ENCODE measurements at places on chromosomes 5 and 9.

DNA sequence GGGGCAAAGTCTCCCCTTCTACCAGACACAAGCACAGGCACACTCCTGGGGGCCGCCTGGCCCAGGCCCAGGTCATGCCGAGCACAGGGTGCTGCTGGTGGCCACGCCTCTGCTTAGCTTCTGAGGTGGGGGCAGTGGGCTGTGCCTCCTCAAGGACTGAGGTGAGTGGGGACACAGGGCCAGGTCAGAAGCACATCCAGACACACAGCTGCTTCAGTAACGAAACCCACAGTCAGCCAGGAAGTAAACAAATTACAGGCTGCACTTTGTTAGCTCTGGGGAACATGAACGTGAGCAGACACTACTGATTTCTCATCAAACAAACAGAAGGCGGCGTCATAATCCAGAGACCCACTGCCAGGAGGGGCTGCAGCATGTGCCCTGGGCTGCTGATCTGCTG lies 192.4 kb downstream of the HSPA4 start:
- DNase-seq, result no peak

- DNase-seq, result no peak
Measured at GRCh38 chr9:101587332-101588043, 7.3 kb downstream of the PPP3R2 start.

DNA sequence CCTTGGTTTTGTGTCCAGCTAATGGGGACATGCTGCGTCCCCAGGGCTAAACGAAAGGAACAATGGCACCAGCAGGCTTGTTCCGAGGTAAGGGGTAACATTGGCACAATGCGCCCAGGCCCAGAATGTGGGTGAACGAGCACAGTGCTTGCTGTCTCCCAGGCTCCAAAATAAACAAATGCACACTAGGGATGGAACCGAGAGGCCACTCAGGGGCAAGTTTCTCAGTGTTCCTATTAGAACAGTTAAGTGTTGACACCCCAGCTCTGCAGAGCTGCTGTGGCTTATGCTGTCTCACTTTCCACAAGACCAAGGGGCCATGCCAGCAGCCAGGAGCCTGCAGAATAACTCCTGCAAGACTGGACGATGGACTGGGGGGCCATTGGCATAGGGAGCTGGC lies 492.4 kb downstream of the GADD45G start:
- DNase-seq, result no peak

DNA sequence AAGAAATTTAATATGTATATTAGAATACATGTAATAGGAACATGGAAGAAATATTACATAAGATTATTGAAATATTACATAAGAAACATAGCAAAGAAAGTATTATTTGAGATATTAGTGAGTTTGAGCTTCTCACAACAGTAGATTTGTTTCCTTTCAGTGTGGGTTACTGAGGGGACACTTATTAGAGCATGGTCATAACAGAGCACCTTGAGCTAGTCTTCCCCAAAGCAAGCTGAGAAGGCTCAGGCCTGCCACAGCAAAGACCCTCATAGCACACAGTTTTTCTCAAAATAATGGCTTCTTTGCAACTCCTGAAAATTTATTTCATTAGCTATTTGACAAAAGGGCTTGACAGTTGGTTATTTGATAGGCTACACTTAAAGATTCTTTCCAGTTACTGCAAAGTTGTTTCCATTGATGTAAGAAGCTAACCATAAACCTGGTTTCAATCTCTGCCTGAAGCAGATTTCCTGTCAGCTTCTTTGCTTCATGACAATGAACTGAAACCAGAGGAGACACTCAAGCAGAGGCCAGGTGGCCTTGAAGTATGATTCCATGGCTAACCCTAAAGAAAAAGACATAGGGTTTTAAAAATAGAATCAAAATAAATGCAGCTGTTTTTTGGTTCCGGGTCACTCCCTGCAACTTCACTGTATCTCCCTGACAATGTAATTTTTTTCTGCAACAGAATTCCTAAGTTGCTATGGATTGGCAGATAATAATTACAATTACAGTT lies 68.6 kb downstream of the ERMP1 start:
- no peak for DNase-seq

DNA sequence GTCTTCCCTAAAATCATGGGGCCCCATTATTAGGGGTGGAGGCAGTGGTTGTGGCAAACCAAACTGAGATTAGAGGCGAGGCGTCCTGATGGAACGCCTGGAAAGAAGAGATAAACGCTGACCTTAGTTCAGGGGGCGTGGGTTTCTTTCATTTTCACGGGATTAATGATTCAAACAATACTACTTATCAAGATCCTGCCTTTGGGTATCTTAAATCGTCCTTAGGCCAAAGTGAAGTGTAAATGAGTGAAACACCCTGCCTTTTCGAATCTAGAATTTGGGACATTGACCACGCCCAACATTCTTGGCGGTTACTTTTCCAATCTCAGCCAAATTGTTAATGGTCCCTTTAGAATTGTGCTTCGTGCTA lies 1.0 kb upstream of the UBTD2 start:
- DNase-seq, result no peak

DNA sequence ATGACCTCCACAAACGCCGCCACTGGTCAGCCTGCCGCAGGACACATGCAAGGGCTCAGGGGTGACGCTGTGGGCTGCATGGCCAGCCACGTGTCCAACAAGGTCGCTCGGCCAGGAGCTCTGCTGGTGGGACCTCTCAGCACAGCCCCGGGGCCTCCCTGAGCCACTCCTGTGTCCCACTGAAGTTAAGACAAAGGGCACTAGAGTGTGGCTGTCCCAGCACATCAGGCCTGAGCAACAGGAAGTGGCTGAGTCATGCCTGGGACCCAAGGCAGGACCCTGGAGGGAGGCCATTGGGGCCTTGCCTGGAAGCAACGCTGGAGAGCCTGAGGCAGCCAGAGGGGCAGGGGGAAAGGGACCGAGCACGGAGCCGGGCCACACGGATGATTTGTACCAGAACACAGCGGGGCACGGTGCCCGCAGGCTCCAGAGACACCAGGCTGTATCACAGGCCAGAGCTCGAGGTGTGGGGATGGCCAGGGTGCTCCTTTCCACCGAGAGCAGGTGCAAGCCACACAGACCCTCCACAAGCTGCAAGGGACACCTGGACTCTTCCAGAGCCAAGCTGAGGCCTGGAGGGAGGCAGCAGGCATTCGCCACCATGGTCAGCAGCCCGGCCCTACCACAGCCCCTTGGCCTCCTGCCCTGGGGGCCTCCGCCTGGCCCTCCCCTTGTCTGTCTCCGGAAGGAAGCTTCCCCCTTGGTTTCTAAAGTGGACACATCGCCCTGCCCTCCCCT lies 6.5 kb upstream of the TMEM210 start:
- no peak for DNase-seq

GRCh38 chr5:7784683-7785380 lies 66.1 kb downstream of the CFAP90 start:
- no peak for DNase-seq

- DNase-seq, result no peak
Measured at GRCh38 chr5:71949772-71950171, 157.5 kb upstream of the MAP1B start.

DNA sequence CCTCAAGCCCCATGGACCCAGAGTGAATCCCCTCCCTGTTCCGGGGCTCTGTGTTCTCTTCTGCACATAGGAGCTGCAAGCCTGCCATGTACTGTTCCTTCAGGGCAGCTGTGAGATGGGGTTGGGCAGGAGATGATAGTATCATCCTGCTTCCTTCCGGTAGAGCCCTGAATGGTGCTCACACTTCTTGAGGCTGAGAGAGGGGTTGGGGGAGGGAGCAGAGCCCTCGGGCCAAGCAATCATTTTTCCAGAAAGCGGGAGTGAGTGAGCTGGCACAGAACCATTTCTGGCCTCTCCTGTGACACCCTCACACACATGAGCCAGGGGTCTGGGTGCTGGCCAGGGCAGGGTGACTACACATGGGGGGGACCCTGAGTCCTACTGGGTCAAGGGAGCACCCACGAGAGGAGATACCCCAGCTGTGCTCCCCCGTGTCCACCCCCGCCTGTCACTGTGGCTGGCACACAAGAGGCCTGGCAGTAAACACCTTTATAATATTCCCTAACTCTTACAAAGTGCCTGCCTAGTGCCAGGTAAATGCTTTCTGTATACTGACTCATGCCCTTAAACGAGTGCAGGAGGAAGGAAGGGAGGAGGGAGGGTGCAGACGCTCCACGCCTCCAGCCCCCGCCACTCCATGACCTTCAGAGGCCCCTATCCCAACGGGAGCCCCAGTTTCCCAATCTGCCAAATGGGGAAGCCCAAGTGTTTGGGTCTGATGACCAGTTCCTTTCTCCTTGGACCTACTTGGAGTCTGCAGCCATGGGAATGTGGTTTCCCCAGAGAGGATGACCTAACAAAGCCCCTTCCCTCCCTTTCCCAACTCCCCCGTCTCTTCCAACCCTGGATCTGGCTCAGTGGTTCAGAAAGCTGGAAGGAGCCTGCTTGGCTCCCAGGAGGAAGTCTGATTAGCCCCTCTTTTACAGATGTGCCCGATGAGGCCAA lies 15.5 kb downstream of the AKNA start:
- no peak for DNase-seq

DNA sequence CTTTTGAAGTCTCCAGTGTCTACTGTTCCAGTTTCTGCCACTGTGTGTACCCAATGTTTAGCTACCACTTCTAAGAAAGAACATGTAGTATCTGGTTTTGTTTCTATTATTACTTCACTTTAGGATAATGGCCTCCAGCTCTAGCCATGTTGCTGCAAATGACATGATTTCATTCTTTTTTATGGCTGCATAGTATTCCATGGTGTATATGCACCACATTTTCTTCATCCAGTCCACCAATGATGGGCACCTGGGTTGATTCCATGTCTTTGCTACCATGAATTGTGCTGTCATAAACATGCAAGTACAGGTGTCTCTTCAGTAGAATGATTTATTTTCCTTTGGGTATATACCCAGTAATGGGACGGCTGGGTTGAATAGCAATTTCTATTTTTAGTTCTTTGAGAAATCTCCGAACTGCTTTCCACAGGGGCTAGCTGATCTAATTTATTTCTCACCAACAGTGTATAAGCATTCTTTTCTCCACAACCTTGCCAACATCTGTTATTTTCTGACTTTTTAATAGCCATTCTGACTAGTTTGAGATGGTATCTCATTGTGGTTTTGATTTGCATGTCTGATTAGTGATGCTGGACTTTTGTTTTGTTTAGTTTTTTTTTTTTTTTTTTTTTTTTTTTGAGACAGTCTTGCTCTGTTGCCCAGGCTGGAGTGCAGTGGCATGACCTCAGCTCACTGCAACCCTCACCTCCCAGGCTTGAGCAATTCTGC lies 68.9 kb downstream of the WDR41 start:
- DNase-seq, result no peak

- DNase-seq, result no peak
Measured at GRCh38 chr5:157485811-157486210, 25.8 kb downstream of the NIPAL4 start.

- no peak for DNase-seq
Measured at GRCh38 chr5:126509339-126509738, 85.7 kb downstream of the ALDH7A1 start.

DNA sequence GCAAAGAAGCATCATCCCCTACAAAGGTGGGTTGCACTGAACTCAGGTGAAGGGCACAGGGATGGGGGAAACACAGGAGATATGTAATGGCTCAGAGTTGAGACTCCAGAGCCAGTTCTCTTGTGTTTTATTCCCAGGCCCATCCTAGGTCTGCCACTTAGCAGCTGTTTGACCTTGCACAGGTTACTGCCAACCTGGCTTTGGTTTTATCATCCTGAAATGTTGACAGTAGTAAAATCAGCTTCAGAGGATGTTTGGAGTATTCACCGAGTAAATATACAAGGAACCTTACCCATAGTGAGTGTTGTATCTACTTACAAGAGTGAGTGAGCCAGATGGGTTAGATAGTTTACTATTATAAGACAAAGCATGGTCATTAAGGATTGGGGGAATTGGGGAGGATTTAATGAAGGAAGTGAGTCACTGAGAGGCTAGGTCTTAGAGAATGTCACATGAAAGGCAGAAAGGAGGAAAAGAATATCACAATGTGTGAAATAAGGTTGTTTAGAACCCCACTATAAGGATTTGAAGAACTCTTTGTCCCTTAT lies 141.3 kb downstream of the MAN2A1 start:
- no peak for DNase-seq

- no peak for DNase-seq
Measured at GRCh38 chr9:96674906-96675538, 19.9 kb upstream of the PRXL2C start.

- no peak for DNase-seq
Measured at GRCh38 chr9:121073038-121073437, 1.7 kb upstream of the CNTRL start.

DNA sequence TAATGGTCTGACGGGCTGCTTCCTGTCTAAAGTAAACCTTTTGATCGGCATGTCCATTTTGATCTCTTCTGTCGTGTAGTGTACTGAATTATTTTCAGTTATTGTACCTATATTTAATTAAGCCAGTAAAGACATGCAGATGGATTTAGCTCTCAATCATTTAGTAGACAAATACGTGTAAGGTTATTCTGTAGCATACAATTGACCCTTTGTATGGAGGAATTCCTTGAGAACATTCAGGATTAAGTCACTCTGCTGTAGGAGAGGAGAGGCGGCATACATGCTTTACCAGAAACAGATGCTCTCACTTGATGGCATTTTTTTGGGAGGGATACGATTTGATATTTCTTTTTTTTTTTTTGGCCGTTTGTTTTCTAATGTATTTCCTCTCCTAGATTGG lies 141.0 kb downstream of the PBX3 start:
- DNase-seq, result no peak

DNA sequence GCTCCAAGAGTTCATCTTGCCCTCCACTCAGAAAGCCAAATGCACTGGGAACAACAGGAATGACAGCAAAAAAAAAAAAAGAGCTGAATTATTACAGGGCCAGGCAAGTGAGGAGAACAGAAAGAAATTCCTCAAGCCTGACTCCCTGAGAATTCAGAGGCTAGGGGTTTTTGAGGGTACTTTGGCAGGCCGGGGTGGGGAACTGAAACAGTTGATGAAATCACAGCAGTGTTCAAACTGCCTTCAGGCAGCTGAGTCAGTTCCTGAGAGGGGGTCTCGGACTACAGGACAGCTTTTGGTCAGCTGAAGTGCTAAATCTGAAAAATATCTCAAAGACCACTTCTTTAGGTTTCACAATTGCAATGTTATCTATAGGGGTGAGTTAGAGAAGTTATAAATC lies 419.4 kb downstream of the SEMA5A start:
- no peak for DNase-seq

GRCh38 chr9:95373782-95374487 lies 56.4 kb upstream of the FANCC start:
- DNase-seq, result no peak

DNA sequence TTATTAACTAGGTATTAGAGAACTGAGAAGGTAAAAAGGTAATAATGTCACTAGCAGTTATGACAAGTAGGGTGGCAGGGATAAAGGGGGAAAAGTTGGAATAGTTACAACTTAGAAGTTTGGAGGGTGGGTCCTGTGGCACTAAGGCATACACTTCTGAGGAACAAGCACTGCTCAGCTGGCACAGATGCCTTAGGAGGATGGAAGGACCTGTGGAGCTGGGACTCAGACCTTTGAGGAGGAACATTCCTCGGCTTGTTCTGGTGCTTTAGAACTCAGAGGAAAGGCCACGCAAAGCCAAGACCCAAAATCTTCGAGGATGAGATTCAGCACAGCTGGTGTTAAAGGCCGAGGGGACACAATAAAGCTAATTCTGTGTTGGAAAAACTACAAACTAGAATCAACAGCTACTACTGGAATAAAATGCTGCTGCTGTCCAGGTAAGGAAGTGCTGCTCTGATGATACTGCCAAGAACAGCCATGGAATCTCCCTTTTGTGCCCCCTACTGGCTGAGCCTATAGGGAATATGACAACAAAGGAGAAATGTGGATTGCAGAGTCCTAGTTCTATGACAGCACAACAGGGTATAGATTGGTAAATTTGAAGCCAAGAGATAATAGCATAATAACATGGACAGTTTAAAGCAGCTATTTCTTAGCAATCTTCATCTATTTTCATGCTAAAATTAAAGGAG lies 126.7 kb downstream of the SLC25A46 start:
- no peak for DNase-seq

GRCh38 chr9:96333958-96334357 lies 32.0 kb upstream of the HSD17B3 start:
- DNase-seq, result no peak

Measured in stimulated activated CD8-positive, alpha-beta memory T cell treated with anti-CD3 and anti-CD28 coated beads, Interleukin-4, amount 100 ng/mL, for 24 hours (primary cell).